Esophagus muscularis mucosa (tissue), 4 donors: ENCODE measurements at places on chromosomes 12 and 14. TPM values are rescaled to one million over a fixed set of nuclear protein-coding genes. Genes with fewer than 3 reads are reported as not detected.

The PIK3C2G gene
- 1.2 TPM for total RNA-seq

The PMCH gene
- not detected for total RNA-seq

- DNase-seq = no peak
These were observed 139.1 kb downstream of the SOX5 start for GRCh38 chr12:23810329-23810902.

- no peak for DNase-seq
These were observed 28.2 kb downstream of the TESPA1 start for GRCh38 chr12:54956322-54956721.

GRCh38 chr14:96269359-96269710 is 13.3 kb downstream of the BDKRB1 start:
- DNase-seq = no peak

DNA sequence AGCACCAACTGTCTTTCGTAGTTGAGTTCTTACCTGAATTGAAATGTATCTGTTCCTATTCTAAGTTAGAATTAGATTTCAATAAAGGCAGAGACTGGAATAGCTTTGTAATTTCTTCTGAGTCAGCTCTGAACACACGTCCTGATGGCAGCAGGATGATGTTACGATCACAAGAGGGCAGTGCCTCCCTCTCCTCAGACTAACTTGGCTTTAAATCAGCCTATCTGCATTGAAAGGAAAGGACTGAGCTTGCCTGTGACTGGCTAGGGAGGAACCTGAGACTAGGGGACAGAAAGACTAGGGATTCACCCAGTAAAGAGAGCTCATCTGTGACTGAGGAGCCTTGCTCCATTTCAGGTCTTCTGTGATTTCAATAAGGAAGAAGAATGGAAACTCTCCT is 323.7 kb upstream of the OR4E1 start:
- no peak for DNase-seq

DNA sequence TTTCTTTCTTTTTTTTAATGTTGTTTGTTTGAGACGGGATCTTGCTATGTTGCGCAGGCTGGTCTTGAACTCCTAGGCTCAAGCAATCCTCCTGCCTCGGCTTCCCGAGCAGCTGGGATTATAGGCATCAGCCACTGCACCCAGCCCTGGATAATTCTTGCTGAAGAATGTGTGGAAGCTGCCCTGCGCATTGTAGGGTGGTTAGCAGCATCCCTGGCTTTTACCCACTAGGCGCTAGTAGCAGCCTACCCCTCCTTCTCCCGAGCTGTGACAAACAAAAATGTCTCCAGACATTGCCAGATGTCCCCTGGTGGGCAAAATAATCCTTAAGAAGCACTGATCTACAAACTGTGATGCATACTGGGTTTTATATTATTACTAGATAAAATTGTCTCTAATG is 6.6 kb downstream of the DCAF4 start:
- no peak for DNase-seq

- no peak for DNase-seq
These were observed 120.1 kb upstream of the NPAS3 start for GRCh38 chr14:32818581-32818980.

GRCh38 chr12:24760162-24760561 is 188.7 kb downstream of the BCAT1 start:
- DNase-seq = no peak

DNA sequence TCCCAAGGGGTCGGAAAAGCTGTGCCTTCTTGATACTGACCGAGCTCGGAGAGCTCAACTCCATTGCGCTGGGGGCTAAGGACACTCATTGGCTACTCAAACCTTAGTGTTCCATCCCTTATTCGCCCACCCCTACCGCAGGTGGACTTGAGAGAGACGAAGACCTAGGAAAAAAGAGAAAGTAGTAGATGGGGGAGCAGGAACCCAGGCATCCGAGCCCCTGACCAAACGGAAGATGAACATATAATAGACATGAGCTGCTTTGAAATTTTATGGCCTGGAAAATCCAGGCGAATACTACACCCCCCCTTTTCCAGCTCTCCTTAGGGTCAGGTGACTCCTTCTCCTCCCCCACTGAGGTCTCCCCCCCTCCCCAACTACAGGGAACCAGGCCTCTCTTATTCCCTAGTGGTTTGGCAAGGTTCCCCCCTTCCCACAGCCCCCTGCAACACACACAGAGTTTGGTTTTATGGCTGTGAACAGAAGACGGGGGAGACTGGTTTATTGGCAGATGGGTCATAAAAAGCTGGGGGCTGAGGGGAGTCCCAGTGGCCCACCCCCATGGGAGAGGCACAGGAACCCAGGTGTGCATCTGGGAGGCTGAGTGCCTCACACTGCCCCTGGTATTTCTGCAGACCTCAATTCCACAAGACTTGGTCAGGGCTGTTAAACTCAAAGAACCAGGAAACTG is 1.6 kb downstream of the GDF11 start:
- no peak for DNase-seq

GRCh38 chr14:103516426-103517173 is 6.0 kb downstream of the CKB start:
- DNase-seq = no peak

DNA sequence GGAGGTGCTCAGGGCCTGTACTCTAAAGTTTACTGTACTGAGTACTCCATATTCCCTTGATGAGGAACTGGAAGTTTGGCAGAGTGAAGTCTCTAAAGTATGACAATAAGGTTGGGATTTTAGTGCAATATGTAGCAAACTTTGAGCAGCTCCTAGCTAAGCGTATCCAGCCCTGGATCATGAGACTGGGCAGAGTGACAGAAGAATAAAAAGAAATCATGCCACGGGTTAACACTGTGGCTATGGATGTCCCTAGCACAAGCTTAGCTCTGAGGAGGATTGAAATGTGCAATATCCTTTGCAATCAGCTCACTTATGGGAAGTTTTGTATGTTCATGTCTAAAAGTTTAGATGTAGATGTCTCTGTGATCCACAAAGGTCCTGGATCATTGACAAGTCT is 114.1 kb downstream of the SMOC1 start:
- no peak for DNase-seq
